8988T (cell line): ENCODE measurements at places on chromosomes 16 and 17.
A peak's percentile ranks its signal among the peaks of the same experiment; 100 is the strongest.

- DNase-seq, result peak; percentile 27
These were observed 1.2 kb upstream of the TLCD3B start for GRCh38 chr16:30032083-30032819.

DNA sequence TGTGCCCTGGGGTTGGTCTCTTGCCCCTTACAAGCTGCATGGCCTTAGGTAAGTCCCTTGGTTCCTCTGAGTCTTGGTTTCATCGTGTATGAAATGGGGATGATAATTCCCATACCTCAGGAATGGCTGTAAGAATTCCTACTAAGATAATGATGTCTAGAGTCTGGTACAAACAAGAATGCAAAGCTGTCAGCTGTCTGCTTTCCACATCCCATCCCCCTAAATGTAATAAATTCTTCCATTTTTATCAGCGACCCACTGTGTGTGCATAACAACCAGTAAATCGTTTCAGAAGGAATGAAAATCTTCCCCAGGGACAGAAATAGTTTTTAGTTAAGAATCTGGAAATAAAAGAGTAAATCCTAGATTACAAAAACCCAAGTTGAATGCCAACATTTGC lies 95.4 kb downstream of the CPPED1 start:
- no peak for DNase-seq

DNA sequence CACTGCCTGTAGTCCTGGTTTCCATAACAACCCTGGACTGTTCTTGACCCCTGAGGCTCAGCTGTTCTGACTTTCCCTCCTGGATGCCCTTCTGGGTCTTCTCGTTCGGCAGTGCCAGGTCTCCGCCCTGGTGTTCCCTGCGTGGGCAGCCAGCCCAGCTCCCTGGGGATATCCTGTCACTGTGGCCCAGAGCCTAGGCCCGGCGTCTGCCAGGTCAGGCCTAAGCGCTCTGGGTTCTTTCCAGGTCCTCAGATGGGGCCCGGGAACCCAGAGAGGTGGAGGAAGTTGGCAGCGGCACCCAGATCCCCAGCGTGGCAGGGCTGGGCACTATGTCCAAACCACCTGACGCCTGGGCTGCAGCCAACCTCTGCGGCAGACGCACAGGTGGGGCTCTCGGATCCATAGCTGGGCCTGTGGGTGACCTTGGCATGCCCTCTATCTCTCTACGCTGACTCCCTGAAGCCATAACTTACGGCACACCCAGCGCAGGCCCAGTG lies 12.5 kb upstream of the ATP2A3 start:
- no peak for DNase-seq

GRCh38 chr17:55430541-55431288 lies 9.1 kb upstream of the MMD start:
- DNase-seq, result no peak

DNA sequence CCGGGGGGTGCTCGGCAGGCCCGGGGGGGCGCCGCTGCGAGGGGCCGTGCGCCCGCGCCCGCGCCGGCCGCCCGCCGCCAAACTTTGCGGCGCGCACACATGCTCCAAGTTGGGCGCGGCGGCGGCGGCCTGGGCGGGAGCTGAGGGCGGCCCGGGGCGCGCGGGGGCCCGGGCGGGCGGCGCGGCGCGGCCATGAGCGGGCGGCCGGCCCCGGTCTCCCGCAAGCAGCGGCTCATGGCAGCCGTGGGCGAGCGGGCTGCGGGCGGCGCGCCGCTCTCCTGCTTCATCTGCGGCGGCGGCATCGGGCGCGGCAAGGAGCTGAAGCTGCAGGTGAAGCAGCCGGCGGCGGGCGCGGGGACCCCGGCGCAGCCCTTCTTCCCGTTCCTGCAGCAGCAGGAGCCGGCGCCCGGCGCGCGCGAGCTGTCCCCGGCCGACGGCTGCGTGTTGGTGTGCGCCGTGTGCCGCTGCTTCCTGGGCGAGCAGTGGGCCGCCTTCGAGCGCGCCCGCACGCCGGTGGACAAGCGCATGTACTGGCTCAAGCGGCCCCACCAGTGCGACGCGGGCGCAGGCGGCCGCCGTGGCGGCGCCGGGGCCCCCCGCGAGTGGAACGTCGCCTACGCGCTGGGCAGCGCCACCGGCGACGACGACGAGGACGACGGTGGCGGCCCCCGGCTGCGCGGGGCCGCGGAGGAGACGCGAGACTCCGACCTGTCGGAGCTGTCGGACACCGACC lies 57.2 kb upstream of the CIBAR2 start:
- DNase-seq, result peak; percentile 95
